NCI-H1930 (cell line): ENCODE measurements at places on chromosomes 7 and 10.

GRCh38 chr10:32139223-32140073 is 83.2 kb upstream of the KIF5B start:
- no peak for DNase-seq

DNA sequence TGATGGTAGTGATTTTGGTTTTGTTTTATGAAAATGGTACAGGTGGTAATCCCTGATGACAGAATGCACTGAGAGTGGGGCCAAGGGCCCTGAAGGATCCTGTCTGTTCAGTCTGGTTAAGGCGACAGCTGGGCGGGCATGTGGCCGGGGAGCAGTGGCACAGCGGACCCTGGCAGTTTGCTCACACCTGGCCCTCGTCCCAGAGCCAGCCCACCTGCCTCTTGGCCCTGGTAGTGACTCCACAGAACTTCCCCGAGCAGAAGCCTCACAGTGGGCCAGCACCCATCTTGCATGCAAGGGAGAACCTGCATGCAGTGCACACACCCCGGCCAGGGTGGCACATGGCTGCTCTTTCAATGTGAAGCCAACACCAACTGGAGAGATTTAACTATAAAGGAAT is 82.8 kb downstream of the ALOX5 start:
- no peak for DNase-seq

DNA sequence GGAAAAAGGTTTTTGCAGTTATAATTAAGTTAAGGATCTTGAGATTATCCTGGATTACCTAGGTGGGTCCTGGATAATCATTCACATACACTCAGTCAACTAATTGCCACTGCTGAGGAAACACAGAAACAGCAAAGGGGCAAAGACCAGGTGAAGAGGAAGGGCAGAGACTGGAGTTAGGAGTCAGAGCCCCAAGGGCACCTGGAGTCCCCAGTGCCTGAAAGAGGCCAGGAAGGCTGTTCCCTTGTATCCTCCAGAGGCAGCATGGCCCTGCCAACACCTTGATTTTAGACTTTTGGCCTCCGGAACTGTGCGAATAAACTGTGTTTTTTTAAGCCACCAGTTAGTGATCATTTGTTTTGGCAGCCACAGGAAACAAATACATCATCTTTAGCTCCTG is 24.6 kb downstream of the PRR15 start:
- DNase-seq, result no peak

DNA sequence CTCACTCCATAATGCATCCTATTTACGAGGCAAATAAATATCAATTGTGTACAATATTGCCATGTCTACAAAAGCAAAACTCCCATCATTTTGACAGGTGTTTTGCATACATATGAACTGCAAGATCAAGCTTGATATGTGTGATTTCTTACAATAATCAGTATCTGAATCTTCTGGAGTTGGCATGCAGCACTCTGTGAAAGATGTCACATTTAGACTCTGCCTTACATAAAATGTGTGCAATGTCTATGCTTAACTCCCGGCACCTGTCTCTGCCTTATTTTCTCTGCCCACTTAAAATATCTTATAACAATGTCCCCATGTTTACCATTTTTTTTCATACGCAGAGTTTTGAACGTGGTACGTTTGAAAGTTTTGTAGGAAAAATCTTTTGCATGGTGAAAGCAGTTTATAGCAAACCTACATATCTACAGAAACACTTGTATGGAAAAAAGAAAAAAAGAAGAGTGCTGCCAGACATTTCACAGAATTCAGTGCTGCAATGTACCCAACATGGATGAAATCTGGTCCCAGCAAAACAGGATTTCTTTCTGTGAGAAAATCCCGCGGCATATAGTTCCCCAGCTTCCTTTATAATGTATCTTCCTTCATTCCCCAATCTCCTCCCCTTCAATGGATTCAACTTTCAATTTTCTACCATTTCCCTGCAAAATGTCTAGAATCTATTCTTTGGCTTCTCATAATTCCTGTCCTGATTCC is 114.1 kb upstream of the NRP1 start:
- no peak for DNase-seq

GRCh38 chr10:100986952-100987684 is at the start of the genes MRPL43 and TWNK:
Gene MRPL43, minus strand, starts transcription at chr10:100987497. Its CDS starts 54 bp downstream, at chr10:100987443.
Gene TWNK, plus strand, starts transcription at chr10:100987543. Its CDS starts 668 bp downstream, at chr10:100988211.
- DNase-seq, result peak; percentile 67

DNA sequence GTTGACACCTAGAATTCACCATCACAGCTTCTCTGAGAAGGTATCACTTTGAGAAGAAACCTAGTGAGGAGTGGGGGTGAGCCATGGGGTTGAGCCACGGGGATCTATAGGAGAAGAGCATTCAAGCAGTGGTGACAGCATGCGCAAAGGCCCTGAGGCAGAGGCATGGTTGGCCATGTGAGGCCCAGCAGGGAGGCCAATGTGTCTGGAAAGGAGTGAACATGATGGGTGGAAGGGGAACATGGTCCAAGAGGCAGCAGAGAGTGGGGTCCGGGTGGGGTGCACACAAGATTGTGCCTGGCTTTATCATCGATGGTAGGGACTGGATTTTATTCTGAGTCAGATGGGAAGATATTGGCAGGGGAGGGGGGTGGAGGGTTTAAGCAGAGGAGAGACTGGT is 36.0 kb upstream of the LEP start:
- no peak for DNase-seq

- DNase-seq, result no peak
Measured at GRCh38 chr10:76422769-76423168, 991.3 kb downstream of the LRMDA start.

DNA sequence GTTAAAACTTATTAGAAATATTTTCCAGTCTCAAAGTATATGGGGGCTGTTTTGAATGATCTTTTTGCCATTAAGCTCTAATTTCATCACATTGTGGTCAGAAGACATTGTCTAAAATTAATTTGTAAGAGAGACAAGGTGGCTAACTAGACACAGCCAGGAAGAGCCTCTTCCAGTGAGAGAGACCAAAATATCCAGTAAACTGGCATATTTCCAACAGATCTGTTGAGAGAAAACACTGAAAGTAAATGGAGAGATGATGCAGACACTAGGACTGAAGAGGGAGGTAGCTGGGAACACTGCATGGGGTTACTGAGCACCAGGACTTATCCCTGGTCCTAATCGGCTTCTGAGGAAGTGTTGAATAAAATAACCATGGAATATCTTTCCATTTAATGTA is 101.5 kb upstream of the TAS2R16 start:
- no peak for DNase-seq

DNA sequence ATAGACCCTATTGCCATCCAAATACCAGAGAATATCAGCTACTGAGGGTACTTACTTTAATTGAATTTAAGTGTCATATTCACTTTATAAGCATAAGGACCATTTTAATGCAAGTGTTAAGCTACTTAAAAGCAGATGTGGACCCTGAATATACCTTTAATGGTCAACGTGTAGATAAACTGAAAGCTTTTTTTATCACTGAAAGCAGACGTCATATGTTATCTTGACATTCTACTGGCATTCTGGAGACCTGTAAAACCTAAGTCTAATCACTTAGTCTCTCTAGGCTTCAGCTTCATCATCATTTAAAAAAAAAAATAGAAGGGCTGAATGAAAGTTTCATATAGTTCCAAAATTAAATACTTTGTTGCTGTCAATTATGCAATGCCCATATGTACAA is 116.5 kb downstream of the ELAPOR2 start:
- DNase-seq, result no peak

DNA sequence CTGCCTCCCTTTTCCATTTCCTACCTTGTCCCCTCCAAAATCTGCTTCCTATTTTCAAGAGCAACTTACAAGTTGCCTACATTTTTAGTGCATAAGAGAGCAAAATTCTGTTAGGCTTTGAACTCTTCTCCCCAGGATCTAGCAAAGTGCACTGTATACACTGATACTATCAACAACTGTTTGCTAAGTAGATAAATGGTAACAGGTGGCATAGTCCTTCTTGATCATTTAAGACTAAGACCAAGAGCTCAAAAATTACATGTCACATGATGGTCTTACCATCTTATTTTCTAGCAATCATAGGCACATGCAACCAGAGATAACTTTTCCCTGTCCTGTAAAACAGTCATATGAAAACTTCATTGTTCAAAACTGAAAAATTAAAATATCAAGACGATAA is 16.2 kb downstream of the FAM3C start:
- no peak for DNase-seq

GRCh38 chr7:81075150-81075549 is 156.3 kb upstream of the SEMA3C start:
- DNase-seq, result no peak

DNA sequence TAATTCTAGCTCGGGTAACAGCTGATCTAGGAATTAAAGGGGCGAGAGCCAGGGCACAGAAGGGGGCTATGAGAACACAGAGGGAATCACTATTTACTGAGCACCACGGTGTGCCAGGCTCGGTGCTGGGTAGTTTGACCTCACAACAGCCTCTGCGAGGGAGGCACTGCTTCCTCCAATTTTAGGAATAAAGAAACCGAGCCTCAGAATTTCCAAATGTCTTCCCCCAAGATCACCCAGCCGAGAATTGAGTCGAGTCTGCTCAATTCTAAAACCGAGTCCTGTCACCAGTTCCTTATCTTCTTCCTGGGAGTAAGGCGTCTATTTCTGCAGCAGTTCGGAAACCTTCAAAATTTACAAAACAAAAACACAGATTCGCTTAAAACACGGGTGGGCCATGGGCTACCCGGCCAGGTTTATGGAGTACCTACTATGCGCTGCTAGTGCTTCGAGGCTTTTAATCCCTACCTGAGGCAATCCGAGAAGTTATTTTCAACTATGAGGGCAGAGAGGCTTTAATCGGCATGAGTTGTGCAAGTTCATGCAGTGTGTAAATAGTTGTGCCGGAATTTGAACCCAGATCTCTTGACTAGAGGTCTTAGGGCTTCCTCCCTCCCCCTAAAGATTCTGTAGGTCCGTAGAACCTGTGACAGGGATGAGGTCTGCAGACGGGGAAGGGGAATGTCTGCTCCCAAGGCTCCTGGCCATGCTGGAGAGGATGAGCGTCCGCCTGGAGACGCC is 872 bp upstream of the HMX2 start:
- no peak for DNase-seq

GRCh38 chr7:102044984-102045673 is 227.7 kb downstream of the CUX1 start:
- no peak for DNase-seq

DNA sequence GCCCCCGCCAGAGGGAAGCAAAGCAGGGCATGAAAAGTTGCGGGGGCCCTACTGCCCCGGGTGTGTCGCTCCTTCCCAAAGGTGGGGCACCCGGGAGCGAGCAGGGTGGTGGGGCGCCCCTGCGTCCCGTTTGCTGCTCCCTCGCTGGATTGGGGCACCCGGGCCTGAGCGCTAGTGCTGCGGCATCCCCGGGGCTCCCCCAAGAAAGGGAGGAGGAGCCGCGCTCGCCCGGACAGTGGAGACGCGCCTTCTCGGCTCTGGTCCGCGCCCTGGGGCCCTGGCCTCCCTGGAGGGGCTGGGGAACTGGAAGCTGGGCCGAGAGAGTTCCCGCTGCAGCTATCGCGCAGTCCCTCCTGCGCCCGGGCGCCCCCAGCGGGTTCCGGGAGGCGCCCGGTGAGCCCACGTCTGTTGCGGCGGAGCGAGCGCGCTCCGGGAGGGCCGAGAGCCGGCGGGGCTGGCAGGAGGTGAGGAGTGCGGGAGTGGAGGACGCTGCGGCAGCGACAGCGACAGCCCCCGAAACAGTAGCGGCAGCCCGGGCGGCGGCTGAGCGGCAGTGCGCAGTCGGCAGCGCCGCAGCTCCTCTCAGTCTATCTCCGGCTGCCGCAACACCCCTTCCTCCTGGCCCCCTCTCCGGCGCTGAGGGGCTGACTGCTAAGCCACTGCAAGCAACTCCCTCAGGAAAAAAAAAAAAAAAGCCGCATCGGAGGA is 504 bp upstream of the BMPER start:
- DNase-seq, result peak; percentile 72

- peak; percentile 60 for DNase-seq
Measured at GRCh38 chr7:129213828-129214227, 11.0 kb upstream of the AHCYL2 start.

- DNase-seq, result no peak
Measured at GRCh38 chr10:1538121-1538520, 199.2 kb downstream of the ADARB2 start.

- no peak for DNase-seq
Measured at GRCh38 chr7:42070068-42070467, 166.9 kb downstream of the GLI3 start.

DNA sequence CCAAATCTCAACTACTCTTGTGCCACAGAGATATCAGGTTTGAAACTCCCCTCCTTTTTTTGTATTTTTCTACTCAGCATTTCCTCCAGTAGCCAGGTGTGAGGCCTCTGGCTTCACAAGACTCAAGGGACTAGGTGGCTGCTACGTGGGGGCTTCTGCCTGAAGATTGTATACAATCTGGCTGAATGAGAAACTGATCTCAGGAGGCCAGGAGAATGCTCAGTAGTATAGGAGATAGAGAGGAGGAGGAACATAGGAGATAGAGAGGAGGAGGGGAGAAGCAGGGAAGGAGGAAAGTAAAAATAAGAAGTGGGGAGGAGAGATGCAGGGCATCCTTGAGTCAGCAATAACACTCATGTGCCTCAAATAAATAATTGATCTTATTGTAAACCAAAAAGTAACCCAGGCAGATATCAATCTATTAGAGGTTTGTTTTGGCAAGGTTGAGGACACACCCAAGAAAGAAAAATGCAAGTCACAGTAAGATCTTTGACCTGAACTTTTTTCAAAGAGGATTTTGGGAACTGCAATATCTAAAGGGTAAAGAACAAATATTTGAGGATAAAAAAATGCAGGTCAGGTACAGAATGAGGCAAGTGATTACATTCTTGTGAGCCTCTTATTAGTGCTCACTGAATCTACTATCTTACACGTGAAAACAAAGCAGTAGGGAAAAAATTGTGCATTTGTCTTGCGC is 36.8 kb downstream of the AKR1C8 start:
- DNase-seq, result no peak

DNA sequence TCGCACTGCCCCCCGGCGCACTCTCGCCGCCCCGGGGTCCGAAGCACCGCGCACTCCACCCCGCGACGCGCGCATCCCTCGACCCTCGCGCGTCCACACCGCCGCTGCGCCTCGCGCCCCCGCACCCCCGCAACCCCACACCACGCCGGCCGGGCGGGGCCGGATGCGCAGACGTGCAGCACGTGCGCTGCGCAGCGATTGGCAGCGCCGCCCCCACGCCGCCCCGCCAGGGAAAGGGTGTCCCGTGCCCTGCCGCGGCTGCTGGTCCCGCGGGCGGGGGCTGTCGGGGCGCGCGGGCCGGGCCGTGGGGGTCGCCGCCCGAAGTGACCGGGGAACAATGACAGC is 53.7 kb upstream of the KDM7A start:
- DNase-seq, result no peak
